ENCODE measurements at places on chromosomes 2 and 18.

DNA sequence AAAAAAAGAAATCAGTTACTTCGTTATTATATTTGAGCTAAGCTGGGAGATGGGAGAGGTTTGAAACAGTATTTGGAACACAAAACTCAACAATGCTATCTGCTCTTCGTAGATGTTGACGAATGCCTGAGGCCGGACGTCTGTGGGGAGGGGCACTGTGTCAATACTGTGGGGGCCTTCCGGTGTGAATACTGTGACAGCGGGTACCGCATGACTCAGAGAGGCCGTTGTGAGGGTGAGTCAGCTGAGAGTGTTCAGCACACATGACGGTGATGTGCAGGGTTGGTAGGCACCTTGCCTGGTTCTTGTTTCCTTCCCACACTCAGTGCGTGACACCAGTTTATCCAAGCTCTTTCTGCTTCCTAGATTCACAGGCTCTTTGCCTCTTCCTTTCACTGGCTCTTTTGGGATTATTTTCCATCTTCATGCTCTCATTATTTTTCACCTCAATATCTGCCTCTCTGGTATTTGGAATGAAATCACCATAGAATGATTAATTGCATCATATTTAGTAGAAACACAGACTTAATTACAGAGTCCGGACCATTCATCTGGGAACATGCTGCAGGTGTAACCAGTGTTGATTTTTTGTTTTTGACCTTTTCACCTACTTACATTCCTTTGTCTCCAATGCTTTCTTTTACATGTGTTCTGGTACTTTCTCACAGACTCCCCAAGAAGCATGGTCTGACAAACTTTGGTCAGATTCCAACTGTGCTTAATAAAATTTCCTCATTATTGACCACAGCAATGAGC, 200.6 kb upstream of the RASGRP3 start:
- peak; percentile 56 for DNase-seq

GRCh38 chr2:124258140-124258880, 233.2 kb downstream of the CNTNAP5 start:
- peak; percentile 6 for DNase-seq

- DNase-seq, result no peak
These were observed 433.3 kb downstream of the NBAS start for GRCh38 chr2:15127876-15128275.

DNA sequence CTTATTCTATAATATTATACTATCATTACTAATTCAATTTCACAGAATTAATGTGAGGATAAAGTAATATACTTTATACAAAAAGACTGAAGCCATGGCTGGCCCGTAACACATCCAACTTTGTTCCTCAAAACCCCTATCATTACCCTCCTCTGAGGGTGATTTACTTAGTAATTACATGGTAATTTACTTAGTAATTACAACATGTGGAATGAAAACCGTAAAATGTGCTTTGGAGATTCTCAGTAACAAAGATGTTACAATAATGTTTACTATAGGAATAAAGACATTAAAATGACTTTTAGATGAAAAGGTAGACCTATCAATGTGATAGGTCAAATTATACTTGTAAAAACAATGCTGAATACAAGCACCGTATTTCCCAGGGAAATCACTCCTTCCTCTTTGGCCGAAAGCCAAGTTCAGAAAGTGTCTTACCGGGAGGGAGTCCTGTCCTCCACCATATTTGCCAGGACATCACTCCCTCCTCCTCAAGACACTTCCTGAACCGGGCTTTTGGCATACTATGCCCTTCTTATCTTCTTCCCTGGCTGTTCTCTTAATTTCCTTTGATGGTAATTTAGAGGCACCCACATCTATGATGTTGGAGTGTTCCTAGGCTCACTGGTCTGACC, 1047.8 kb downstream of the SOCS6 start:
- no peak for DNase-seq

- peak; percentile 83 for DNase-seq
These were observed 136.7 kb downstream of the EML6 start for GRCh38 chr2:54859997-54860701.

DNA sequence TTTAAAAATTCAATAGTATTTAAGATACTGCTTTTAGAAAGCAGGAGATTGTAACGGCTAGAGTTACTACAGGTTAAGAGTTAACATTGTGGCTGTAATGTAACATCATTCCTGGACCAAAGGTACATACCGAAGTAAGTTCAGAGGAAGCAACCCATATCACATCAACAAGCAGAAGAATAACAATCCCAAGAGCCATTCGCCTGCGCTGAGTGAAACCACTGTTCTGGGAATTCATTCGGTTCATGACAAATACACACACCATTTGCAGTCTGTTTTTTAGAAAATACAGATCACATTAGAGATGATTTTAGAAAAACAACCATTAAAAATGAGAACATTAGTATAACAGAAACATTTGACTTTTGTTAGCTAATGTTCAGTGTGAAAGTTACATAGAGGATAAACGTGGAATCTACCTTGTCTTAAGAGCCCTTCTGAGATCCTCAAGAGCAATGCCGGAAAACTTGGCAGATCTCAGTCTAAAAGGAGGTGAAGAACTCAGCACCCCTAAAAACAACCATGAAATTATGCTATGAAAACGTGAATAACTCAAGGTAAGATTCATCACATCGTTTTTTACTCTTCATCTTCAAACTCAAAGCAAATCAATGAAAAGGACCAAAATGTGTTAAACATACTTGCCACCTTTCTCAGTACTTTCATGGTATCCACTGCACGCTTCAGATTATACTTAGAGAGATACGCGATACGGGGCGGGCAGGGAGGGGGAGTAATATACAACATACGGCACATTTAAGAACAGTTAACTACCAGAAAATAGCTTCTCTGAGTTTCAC, 1.2 kb downstream of the SLC35F5 start:
- DNase-seq, result peak; percentile 12

DNA sequence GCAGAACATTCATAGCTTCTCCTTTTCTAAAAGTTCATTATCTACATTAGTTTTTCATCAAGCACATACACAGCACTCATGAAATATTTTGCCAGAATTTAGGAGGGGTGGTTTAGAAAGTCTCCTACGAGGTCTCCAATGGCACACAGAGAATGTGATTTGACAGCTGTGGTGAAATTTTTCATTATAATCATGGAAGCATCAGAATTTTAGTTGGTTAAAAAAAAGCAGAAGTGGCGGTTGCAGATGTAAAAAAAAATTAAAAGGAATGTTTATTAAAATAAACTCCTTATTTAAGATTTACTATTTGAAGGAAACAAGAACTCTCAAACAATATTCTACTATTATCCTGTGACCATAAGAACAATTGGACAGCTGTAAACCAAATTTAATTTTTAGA, 10.8 kb upstream of the RHBDD1 start:
- DNase-seq, result no peak

DNA sequence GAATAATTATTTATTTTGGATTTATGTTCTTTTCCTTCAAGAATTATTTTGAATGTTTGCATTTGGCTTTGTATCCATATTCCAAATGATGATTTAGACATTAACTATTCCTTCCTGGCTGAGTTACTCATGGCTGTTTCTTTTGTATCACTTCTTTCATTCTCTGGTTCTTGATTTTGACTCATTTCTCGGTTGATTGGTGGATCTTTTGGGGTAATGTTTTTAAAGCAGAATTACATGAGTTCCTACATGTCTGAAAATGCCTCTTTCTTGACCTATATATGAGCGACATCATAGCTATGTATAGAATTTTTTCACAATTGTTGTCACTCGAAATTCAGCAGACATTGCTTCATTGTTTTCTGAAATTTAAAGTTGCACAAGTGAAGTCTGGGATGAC, 39.5 kb downstream of the CYP26B1 start:
- DNase-seq, result peak; percentile 95

DNA sequence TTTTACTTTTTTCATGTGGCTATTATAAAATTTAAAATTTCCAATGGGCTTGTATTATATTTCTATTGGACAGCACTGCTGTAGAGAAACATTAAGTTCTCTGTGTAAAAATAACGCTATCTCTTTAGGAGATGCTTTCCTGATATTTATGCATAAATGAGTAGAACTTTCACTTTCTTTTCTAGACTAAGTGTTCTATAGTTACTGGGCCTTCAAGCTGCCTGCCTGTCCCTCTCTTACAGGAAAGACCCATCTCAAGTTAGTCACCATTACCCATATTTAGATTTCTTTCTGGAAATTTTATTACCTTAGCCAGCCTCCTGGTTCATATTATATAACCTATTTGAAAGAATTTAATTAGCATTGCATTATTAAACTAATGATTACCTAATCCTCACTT, 4.8 kb downstream of the ITGA4 start:
- DNase-seq, result no peak

- no peak for DNase-seq
These were observed 68.2 kb downstream of the DCDC2C start for GRCh38 chr2:3771576-3771975.

DNA sequence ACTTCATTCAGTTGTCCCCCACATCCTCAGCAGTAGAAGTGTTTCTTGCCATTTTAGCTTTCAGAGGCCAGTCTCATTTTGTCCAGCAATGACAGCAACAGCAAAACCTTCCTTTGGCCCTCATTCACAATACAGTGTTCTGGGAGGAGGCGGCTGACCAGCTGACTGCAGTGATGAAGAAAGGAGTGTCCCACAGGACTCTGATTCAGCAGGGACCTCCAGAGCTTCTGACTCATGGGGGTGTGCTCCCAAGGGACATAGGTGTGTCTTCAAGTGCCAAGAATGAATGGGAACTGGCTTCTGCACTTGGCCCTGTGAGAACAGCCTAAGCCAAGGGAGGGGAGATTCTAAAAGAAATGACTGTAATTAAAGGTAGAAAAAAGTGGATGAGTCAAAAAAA, 147.0 kb upstream of the PELI1 start:
- DNase-seq, result no peak

DNA sequence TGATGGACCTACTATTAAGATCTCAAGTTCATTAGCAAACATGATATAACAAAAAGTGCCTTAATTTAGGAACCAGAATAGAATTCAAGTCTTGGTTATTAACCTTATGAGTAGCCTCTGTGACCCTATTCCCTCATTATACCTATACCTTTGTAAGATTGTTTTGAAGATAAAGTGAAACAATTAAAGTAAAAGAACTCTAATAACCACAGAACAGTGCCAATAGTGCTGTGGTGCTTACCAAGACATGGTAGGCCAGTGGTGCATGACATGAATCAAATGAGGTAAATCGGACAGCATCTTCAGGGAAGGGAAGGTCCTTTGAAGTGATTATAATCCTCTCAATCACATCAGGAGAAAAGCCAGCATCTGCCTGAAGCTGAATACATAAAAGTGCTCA, 36.4 kb downstream of the METTL4 start:
- DNase-seq, result no peak

DNA sequence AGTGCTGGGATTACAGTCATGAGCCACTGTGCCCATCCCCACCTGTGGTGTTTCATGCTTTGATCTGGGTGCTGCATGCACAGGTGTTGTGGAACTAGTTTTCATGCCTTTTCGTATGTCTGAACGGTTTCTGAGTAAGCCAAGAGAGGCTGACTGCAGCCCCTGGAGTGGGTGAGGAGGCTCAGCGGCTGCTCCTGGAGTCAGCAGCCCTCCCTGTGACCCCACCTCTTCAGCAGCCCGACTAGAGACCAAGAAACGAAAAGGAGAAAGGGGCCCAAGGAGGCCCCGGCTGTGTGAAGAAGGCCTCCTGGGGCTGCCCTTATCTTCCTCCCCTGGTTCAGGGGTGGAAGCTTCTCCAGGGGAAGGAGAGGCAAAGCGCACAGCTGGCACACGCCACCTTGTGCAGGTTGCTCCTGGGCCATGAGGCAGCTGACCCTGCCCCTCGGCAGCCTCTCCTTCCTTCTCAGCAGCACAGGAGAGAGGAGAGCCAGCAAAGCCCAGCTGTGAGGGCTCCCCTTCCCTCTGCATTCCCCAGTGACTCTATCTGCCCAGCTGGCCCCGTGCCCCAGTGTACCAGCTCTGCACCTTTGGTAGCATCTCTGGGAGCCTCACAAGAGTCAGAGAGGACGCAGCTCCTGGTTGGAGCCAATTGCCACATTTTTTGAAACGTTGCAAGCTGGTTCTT, 182.5 kb upstream of the HS6ST1 start:
- no peak for DNase-seq

- peak; percentile 11 for DNase-seq
These were observed 73.5 kb downstream of the ZCCHC2 start for GRCh38 chr18:62596145-62597005.

DNA sequence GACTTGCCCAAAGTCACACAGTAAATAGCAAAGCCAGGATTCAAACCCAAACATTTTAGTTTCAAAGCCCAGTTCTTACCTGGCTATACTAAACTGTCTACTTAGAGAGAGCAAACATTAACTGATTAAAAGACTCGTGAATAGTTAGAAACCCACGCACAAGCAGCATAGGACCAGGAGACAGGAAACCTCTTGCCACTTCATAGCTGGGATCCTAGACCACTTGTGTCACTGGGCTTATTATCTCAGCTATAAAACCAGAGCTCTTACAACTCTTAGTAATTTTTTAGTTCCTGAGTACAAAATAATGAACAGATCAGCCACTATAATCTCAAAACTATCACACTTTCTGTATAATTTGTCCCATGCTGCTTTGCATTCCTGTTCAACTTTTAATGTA, 2.4 kb upstream of the AAK1 start:
- DNase-seq, result no peak

DNA sequence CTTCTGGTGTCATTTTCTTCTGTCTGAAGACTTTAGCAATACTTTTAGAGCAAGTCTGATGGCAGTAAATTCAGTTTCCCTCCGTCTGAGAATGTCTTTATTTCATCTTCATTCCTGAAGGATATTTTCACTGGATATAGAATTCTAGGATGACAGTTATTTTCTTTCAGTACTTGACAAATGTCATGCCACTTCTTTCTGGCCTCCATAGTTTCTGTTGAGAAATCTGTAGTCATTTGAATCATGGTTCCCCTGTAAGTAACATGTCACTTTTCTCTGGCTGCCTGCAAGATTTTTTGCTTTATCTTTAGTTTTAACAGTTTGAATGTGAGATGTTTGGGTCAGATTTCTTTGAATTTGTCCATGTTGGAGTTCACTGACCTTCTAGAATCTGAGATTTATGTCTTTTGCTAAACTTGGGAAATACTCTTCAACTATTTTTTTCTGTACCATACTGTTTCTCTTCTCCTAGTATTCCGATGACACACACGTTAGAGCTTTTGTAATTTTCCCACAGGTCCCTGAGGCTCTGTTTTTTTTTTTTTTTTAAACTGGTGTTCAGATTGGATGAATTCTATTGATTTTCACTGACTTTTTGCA, 30.2 kb downstream of the RMND5A start:
- DNase-seq, result no peak

- no peak for DNase-seq
These were observed 18.1 kb upstream of the RASGRP3 start for GRCh38 chr2:33458248-33458819.

GRCh38 chr2:65231892-65232477, 4.4 kb downstream of the ACTR2 start:
- no peak for DNase-seq

DNA sequence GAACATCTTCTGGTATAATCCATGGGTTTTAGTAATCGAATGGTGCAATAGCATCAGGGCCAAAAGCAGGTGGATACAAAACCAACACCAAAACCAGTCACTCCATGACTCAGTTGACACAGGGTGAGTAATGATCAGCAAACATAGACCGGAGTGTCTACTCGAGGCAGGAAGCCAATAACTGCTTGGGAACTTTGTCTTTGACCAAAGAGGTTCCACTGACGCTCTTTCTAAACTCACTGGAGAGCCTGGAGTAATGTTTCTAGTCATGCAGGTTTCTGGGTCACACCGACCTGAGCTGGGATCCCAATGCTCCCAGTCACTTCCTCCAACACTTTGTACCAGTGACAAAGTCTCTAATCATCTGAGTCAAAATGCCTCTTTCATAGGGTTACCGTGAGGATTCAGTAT, 30.9 kb downstream of the MREG start:
- peak; percentile 99 for DNase-seq
